ENCODE measurements at places on chromosomes 5 and 9.

GRCh38 chr9:37575921-37576721 lies at the start of gene FBXO10:
FBXO10 (minus strand) TSS chr9:37576380; CDS start chr9:37541768, 34,612 bp downstream.
- no peak for DNase-seq

- no peak for DNase-seq
Observed at GRCh38 chr5:43416803-43417394, 4.7 kb upstream of the CCL28 start.

DNA sequence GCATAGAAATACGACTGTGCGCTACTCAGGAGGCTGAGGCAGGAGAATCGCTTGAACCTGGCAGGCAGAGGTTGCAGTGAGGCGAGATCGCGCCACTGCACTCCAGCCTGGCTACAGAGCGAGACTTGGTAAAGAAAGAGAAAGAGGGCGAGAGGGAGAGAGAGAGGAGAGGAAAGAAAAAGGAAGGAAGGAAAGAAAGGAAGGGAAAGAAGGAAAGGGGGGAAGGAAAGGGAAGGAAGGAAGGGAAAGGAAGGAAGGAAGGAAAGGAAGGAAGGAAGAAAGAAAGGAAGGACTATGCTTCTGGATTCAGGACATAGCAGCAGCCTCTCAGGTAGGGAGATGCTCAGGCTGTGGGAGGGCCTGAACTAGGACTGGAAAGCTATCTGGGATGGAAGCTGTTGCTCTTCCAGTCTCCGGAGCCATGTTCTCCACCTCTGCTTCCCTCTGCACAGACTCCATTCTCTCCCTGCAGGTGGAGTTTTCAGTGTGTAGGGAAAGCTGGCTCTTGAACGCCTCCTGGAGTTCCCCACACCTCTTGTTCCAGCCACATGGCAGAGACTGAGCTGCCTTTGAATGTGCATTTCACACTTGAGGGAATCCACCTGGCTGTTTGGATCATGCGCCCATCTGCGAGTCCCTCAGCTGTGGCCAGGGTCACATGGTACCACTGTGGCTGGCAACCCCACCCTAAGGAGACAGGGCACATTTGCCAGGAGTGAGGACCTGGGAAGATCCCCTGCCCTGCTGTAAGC lies 9.1 kb downstream of the SWI5 start:
- DNase-seq = no peak

DNA sequence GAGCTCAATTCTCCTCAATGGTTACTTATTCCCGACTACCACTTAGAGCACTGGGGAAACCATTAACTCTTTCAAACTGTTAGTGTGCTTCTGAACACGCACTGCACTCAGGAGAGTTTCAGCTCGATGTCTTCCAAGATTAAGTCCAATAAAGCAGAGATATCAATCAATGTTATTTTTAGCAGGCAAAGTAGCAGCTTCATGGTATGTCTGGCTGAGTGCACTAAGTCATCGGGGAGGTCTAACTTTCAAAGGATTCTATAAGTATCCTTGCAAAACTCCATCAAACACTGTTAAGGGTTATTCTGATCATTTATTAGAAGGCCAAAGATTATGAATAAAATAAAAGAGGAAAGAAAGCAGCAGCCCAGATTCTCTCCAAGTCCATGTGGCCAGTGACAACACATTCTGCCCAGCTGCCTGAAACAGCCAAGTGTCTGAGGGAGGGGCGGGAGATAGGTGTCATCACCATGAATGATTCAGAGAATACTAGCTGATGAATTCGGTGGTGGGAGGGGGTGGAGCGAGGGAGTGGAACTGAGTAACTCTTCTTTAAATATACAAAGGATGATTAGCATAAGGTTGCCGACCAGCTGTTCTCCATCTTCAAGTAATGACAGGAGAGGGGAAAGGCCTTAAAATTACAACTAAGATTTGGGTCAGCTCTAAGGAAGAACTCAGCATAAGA lies 21.3 kb downstream of the NREP start:
- no peak for DNase-seq

DNA sequence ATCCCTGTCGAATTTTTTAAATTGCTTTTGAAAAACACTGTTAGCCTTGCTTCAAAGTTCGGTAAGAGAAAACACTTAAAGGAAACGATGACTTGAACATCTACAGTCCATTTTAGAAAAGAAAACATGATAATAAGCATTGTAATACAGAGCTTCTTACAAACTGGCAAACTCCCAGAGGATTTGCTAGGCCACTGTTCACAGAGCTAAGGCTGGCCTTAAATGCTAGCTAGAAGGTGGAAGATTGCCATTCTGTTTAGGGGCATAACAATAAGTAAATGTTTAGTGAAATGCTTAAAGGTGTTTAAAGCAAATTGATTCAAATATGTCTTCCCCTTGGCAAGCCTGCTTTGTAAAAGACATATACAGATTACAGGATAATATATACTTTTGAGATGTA lies 169.6 kb downstream of the TLE4 start:
- DNase-seq = no peak

GRCh38 chr9:98916660-98917059 lies 27.0 kb upstream of the COL15A1 start:
- no peak for DNase-seq

DNA sequence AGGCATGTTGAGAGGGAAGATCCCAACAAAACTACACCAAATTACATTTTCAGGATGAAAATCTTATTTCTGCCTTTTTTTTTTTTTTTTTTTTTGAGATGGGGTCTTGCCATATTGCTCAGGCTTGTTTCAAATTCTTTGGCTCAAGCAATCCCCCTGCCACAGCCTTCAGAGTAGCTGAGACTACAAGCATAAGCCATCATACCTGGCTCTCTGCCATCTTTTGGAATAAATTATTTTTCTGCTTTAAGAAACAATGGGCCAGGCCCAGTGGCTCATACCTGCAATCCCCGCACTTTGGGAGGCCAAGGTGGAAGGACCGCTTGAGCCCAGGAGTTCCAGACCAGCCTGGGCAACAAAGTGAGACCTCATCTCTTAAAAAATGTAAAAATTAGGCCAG lies 14.3 kb downstream of the AFF4 start:
- DNase-seq = no peak

DNA sequence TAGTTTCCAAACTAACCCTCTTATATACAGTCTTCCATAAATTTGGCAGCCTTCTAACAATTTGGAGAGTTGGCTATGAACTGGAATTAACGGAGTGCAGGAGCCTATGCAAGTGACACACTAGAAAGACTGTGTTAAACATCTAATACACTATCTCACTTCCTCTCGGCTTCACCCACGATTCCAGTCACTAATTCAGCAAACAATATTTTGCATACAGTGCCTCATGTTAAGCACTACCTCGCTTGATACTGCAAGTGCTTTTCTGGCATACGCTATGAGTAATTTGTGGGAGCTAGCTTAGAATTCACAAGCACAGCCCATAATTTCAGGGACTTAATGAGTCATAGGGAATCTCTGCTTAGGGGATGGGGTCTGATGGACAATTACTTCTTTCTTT lies 102.5 kb downstream of the ST8SIA4 start:
- DNase-seq = no peak

DNA sequence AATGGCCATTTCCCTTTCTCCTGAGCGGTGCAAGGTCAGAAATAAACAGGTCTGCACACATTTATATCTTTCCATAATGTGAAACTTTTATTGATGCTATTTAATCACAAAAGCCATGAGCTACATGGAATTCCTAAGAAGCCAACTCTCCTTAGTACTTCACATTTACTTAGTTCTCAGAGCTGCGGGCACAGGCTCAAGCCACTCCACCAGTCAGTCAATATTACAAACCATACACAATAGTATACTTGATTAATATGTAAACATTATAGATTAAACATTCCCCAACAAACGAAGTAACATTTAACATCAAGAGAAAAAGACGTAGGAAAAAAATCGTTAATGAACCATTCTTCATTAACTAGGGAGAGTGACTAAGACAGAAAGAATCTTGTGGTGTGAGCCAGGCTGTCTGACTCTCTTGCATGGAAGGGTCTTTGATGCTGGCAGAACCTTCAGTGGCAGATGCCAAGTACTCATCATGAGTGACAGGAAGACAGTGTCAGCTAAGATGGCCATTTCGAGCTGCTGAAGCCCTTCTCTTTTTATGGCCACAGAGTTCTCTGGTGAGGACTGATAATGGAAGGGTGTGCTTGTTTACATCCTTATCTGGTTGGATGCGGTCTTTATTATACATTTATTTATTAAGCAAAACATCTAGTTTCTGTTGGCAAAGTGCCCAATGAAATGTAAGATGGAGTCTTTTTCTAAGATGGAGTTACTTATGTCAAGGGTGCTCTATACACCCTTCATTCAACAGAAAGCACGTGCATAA lies 115.5 kb upstream of the TUT7 start:
- no peak for DNase-seq
